Tracheal epithelial cell (primary cell): ENCODE measurements at places on chromosomes 3 and 15. TPM values are rescaled to one million over a fixed set of nuclear protein-coding genes. Genes with fewer than 3 reads are reported as not detected.

SLC24A5 gene
- total RNA-seq, result not detected in 2 replicates

SPINK8 gene
- not detected in 2 replicates for total RNA-seq

LRRK1 gene
- total RNA-seq, result 6.2 and 9.2 TPM in 2 replicates

GOLGA6D gene
- not detected in 2 replicates for total RNA-seq

IL17RD gene
- 2.1 and 5.5 TPM in 2 replicates for total RNA-seq

WDR49 gene
- 0.72 and 2.1 TPM in 2 replicates for total RNA-seq

PIERCE2 gene
- 1.7 and 4.9 TPM in 2 replicates for total RNA-seq

ARHGEF26 gene
- total RNA-seq, result 0.24 and 0.85 TPM in 2 replicates

CHDH gene
- total RNA-seq, result under 0.01 and 1.2 TPM in 2 replicates

MEF2A gene
- 14.3 and 25.1 TPM in 2 replicates for total RNA-seq

PYGO1 gene
- total RNA-seq, result 1.4 and 3.6 TPM in 2 replicates

MELTF gene
- total RNA-seq, result 4.0 and 31.8 TPM in 2 replicates

WDR53 gene
- total RNA-seq, result 6.4 and 8.2 TPM in 2 replicates

ATRIP gene
- total RNA-seq, result 3.4 and 7.0 TPM in 2 replicates

CCDC39 gene
- not detected in 2 replicates for total RNA-seq

DPPA2 gene
- not detected in 2 replicates for total RNA-seq

PLSCR5 gene
- total RNA-seq, result not detected in 2 replicates

ATP1B3 gene
- 35.4 and 82.1 TPM in 2 replicates for total RNA-seq

CD276 gene
- total RNA-seq, result 31.5 and 76.1 TPM in 2 replicates

SYNPR gene
- total RNA-seq, result not detected in 2 replicates

MGLL gene
- total RNA-seq, result 24.7 and 54.9 TPM in 2 replicates

POPDC2 gene
- not detected in 2 replicates for total RNA-seq

RPN1 gene
- 369 and 510 TPM in 2 replicates for total RNA-seq

LRRIQ4 gene
- total RNA-seq, result not detected in 2 replicates

ROBO1 gene
- total RNA-seq, result 25.4 and 32.3 TPM in 2 replicates
